Fibroblast of skin of right biceps (primary cell): ENCODE measurements at places on chromosomes 3 and 15.

- no peak for DNase-seq
Observed at GRCh38 chr3:65642883-65643282, 395.8 kb downstream of the MAGI1 start.

DNA sequence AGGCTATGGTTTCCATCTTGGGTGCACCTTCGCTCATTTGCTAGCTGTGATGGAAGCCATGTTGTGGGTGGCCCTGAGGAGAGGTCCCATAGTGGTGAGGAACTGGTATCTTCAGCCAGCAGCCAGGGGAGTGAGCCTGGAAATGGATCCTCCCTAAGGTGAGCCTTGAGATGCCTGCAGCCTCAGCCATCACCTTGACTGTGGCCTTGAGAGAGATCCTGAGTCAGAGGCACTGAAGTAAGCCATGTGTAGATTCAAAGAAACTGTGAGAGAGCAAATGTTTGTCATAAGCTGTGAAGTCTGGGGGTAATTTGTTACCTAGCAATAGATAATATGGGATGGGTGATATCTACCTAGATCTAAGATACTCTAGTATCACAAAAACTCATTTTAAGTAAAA is 105.3 kb downstream of the SNRK start:
- no peak for DNase-seq

- no peak for DNase-seq
Observed at GRCh38 chr15:65379986-65380385, 2.2 kb upstream of the IGDCC3 start.

GRCh38 chr3:112734171-112734570 is 93.2 kb upstream of the CCDC80 start:
- DNase-seq, result peak; percentile 44

GRCh38 chr15:86002444-86002843 is 77.2 kb upstream of the AGBL1 start:
- DNase-seq, result no peak

DNA sequence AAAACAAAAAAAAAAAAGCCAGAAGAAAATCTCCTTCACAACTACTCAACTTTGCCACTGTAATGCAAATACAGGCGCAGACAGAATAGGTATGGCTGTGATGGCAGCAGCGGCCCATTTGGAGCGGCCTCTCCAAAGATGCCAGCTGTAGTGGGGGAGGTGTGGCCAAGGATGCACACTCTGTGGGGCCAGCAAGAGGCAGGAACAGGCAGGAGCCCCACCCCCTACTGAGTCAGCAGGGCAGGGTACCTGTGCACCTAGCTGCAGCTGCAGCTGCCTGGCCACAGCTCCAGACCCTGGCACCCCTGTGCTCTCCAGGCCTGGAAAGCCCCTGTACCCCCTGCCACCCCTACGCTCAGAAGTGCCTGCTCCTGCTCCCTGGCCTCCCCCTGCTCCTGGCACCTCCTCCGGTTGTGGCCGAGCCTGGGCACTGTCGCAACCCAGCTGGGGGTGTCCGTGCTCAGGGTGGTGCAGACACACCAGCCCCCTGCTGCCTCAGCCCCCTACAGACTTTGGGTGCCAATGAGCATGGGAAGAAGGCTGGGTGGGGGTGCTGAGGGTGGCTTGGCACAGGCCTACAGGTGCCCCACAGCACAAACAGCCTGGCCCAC is 312.7 kb downstream of the ULK4 start:
- no peak for DNase-seq

- DNase-seq, result peak; percentile 94
Observed at GRCh38 chr15:31471731-31472430, 145.2 kb downstream of the KLF13 start.

GRCh38 chr15:78437107-78437761 is 782 bp upstream of the IREB2 start:
- DNase-seq, result no peak

DNA sequence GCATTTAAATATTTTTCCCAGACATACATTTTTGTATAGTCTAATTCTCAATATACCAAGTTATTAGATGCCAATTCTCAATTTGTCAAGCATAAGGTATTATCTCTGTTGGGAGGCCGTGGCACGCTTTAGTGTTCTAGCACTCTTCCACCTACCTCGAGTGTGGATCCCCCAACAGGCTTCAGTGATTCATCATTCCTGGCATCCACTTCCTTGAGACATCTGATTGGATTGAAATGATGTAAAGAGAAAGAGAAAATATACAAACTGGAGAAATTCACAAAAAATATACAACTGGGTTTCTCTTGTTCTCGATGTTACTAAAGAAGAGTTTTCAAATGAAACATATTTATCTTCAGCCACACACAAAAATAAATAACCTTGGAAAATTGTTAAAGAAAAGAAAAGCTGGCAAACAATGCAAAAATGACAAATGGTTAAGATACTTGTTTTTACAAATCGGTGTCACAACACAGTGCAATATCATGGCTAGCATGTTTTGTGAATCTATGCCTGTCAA is 218.0 kb upstream of the CDIN1 start:
- peak; percentile 81 for DNase-seq

GRCh38 chr3:87127281-87127680 is 99.8 kb upstream of the CHMP2B start:
- DNase-seq, result peak; percentile 19

- no peak for DNase-seq
Observed at GRCh38 chr15:33204926-33205325, 10.4 kb upstream of the FMN1 start.

DNA sequence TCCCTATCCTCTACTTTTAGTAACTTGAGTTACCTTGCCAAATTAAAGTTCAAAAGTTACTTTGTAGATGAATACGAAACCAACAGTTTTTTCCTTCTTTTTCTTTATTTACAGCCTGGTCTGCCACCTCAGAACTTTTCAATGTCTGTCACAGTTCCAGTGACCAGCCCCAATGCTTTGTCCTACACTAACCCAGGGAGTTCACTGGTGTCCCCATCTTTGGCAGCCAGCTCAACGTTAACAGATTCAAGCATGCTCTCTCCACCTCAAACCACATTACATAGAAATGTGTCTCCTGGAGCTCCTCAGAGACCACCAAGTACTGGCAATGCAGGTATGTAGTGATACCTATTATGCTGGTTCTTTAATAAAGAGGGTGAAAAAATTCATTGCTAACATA is 59.0 kb downstream of the LYSMD4 start:
- DNase-seq, result no peak

GRCh38 chr3:44208568-44208967 is 33.1 kb upstream of the TOPAZ1 start:
- DNase-seq, result peak; percentile 6

DNA sequence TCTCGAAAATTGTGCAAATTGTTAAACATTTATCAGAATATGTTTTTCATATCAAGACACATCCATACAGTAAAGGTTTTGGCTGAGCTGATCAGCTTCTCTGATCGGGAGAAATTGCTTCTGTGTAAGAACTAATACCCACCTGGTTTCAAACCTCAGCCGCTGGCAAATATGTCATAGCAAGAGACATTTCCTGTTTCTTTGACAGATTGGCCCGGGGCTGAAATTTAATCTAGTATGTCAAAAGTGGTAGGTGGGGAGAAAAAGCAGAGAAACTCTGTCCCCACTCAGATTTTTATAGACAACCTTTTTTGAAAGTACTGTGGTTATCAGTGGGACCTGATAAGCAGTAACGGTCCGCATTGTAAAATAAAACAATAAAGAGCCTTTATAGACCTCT is 88.8 kb upstream of the SLC24A5 start:
- no peak for DNase-seq

DNA sequence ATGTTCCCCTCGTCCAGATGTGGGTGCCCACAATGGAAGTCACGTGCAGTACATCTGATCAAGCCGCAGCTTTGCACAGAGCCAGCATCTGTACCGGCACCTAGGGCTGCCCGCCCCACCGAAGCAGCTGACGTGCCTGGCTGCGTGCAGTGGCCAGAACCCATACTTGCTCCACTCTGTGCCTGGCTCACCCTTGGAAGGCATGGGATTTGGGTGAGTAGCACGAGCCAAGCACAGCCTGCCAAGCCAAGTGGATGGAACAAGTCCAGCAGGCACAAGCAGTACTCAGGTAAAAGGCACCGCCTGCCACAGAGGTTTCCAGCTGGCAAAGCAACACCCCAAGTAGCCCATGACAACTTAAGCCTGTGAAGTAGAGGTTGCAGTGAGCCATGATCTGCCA is 261.3 kb downstream of the TBC1D5 start:
- no peak for DNase-seq

DNA sequence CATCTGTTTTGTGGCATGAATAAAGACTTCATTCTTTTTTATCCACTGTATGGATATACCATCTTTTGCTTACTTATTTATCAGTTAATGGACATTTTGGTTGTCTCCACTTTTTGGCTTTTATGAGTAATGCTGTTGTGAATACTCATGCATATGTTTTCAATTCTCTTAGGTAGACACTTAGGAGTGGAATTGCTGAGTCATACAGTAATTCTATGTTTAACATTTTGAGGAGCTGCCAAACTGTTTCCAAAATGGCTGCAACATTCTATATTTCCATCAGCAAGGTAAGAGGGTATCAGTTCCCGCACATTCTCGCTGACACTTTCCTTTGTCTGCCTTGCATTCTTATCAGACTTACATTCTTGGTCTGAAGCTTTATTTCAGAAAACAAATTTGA is 191.1 kb downstream of the WNT5A start:
- peak; percentile 85 for DNase-seq

DNA sequence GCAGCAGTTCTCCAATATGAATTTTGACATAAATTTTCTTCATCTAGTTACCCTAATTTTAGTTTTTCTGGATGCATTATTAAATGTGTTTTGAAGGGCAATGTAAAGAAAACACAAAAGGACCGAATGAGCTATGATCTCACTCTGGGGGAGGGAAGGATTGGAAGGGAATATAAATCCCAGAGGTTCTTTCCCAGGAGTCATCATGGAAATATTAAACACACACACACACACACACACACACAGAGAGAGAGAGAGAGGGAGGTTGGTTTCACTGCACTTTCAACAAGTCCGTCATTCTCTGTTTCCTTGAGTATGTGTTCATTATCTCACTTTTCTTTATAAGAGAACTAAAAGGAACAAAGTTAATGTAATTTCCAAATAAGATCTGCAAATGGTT is 70.7 kb upstream of the DCBLD2 start:
- peak; percentile 98 for DNase-seq

- no peak for DNase-seq
Observed at GRCh38 chr3:14142567-14143270, 17.9 kb downstream of the TMEM43 start.

DNA sequence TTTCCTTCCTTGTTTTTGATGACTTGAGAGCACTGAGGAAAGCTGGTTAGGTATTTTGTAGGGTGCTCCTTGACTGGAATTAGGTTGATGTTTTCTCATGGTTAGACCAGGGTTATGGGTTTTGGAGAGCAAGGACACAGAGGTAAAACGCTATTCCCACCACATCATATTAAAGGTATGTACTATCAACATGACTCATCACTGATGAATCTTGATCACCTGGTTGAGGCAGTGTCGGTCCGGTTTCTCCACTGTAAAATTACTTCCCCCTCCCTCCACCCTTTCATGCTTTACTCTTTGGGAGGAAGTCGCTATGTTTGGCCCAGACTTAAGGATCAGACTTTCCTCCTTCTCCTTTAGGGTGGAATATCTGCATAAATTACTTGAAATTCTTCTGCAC is 201.6 kb downstream of the EDEM1 start:
- DNase-seq, result no peak

DNA sequence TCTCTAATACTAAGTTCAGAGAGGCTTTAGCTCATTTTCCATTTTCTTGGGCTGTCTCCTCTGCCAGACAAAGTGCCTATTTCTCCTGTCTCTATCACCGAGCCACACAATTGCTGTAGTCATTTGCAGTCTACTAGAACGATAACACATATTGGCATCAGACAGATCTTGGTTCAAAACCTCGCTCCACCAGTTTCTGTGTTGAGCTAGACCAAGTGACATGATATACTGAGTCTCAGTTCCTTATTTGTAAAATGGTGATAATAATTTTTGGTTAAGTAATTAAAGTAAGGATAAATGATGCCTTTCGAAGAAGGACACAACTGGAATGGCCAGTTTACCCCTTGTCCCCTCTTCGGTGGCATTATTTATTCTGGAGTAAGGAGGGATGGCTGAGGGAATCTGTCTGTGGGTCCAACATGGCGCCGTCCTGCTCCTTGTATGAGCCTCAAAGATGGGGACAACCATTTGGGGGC is 398 bp upstream of the RAB7A start:
- no peak for DNase-seq

GRCh38 chr3:38721207-38721772 is 71.8 kb upstream of the SCN5A start:
- DNase-seq, result no peak

DNA sequence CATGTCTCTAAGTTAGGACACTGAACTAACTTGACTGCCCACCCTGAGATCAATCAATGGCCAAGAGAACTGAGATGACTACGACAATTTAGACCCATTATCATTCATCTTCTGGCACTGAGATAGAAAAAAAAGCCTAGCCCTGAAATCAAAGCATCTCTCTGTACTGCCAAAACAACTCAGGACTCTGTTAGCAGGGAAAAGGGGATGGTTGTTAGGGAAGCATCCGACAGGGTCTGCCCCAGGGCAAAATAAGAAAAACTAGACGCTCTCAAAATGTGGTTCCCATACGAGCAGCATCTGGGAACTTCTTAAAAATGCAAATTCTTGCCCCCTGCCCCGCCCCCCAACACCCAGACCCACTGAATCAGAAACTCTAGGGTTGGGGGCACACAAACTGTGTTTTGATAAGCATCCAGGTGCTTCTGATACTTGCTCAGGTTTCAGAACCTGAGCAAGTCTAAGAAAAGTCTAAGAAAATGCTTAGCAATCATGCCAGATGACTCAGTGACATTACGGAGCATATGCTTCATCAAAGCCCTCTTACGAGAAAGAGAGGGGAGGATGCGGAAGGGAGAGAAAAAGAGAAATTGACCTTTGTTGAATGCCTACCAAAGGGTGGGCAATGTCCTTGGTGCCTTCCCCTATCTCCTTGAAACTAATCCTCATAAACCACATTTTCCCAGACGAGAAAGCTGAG is 172.8 kb upstream of the HES1 start:
- peak; percentile 54 for DNase-seq

DNA sequence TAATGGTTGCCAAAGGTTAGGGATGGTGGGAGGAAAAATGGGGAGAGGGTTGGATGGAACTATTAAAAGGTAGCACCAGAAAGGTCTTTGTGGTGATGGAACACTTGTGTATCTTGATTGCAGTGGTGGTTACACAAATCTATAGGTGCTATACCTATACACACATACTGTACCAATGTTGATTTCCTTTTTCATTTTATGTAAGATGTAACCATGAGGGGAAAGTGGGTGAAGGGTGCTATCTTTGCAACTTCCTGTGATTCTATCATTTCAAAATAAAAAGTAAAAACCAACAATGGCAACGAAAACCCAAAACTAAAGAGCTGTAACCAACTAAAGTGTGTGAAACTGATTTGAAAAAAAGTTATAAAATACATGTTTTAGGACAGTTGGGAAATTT is 761 bp upstream of the ZNF35 start:
- no peak for DNase-seq
